Glomerular endothelial cell (primary cell): ENCODE measurements at places on chromosomes 2 and 18. TPM values are rescaled to one million over a fixed set of nuclear protein-coding genes. Genes with fewer than 3 reads are reported as not detected.
A peak's percentile ranks its signal among the peaks of the same experiment; 100 is the strongest.

POLR1B gene
- 11.7 and 12.4 TPM in 2 replicates for total RNA-seq

TSPYL6 gene
- 0.06 TPM in 1 of 2 replicates, not detected in the other for total RNA-seq

REG3A gene
- not detected in 2 replicates for total RNA-seq

DOCK10 gene
- 15.1 and 25.5 TPM in 2 replicates for total RNA-seq

C2orf78 gene
- not detected in 2 replicates for total RNA-seq

DHX57 gene
- 19.5 and 20.2 TPM in 2 replicates for total RNA-seq

DNA sequence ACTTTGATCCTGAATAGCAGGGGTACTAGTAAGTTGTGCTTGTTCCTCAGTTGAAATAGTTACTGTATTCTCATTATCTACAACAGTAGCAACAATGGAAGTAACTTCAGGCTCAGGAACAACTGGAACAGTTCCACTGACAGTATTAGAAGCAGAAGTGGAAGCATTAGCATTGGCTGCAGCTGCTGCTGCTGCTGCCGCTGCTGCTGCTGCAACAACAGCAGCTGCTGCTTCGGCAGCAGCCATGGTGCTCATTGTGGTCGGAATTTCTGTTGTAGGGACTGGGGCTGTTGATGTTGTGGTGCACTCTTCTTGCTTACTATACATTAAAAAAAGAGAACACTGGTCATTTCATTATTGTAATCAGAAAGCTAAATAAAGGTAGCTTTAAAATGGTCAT, 40.8 kb downstream of the PRPF40A start:
- no peak for DNase-seq

GRCh38 chr18:4068552-4069158, 386.5 kb downstream of the DLGAP1 start:
- DNase-seq: peak; percentile 37

DNA sequence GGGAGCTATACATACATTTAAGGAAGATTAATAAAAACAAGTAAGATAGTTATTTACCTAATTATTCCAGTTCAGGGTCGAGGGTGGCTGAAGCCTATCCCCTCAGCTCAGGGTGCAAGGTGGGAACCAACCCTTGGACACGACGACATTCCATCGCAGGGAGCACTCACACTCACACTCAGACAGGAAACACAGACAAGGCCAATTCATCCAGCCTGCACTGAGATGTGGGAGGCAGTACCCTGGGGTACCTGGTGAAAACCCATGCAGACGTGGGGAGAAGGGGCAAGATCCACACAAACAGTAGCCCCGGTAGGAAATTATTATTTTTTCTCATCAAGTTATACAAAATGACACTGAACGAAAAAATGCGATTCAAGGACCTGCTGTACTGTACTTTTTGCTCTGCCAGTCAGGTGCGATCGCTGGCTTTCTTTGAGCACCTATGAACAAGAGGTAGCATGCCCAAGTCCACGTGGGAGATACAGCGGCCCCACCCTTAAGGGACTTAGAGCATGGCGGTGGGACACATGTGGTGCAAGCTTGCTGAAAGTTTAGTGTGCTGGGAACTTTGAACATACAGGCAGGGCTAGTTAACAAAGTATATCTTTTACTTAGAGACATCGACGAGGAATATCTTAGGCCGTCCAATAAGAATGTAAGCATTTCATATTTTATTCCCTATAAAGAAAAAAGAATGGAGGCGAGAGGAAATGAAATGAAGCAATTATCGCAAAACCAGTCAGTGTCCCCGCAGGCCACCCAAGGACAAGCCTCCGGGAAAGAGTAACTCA, 624 bp downstream of the METTL8 start:
- no peak for DNase-seq

GRCh38 chr2:39497082-39497801, 60.2 kb upstream of the MAP4K3 start:
- no peak for DNase-seq

DNA sequence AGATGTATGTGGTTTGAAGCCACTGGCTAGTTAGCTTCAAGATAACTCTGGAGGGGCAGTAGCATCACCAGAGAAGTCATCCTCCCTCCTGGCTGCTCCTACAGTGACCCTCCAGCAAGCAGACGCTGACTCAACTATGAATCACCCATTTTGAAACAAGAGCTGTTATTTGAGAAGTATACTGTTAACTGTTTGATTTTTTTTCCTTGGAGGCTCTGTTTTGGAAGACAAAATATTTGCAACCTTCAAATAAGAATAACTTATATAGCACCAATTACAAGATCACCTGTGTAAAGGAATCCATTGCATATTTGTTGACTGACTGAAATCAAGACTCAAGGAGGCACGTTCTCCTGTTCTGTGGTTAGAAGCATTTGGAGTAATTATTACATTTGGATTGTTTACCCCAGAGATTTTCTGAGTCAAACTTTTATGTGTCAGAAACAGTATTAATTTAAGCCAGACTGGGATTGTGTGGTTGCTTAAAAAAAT, 313.8 kb downstream of the MTX2 start:
- peak; percentile 58 for DNase-seq

GRCh38 chr2:88636026-88636425, 8.8 kb upstream of the EIF2AK3 start:
- DNase-seq: no peak

- no peak for DNase-seq
Measured at GRCh38 chr2:150286730-150287362, 200.6 kb downstream of the RND3 start.

DNA sequence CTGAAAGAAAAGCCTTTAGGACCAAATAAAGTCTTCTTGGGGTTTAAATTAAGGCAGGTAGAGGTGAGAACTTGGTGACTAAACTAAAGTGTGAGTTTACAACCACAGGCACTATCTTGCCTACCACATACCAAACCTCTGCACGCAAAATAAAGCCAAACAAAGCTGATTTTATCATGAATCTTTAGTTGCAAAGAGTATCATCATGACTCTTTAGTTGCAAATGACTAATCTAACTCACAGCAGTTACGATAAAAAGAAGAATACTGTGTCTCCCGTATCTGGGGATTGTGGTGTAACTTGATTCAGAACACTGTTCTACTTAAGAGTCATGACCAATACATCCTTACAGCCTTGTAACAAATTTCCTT, 11.2 kb downstream of the CFAP210 start:
- DNase-seq: no peak

DNA sequence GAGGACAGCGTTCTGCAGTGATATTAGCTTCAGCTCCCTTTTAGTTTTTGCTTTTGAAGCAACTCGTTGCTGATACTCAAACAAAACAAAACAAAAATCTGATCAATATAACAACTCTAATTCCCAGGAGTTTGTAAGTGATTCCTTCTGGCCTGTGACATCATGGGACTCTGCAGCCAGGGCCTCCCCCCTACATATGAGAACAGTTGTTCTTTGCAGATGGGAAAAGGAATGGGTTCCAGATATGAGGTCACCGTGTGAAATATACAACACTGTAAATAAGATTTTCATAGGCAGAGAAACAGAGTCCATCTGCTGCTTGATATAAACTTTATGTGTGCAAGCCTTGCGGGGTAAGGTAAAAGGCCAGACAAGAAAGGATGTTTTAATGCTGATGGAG, 56.7 kb downstream of the DIS3L2 start:
- no peak for DNase-seq

- DNase-seq: no peak
Measured at GRCh38 chr18:59822612-59823550, 76.9 kb upstream of the PMAIP1 start.
